ENCODE measurements at places on chromosomes 3 and 15.

DNA sequence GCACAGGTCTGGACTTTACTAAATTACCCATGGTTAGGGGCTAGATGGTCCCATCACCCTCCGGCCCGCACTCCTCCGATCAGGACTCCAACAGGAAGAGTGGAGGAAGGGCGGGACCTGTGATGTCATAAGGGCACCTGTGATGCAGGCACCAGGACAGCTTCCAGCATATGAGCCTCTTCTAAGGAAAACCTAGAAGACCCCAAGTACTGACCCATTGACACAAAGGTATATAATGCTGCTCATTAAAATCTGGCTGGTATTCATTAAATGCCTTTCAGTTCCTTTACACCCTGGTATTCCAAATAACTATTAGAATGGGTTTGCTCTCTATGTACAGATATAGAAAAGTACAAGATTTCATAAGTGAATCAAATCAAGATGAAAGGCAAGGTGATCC is at the start of gene IQCF5:
Gene IQCF5 (minus strand): TSS at position 101 of the 400 bp plus-strand sequence. CDS start 70 bp downstream, at position 31.
- DNase-seq: no peak

DNA sequence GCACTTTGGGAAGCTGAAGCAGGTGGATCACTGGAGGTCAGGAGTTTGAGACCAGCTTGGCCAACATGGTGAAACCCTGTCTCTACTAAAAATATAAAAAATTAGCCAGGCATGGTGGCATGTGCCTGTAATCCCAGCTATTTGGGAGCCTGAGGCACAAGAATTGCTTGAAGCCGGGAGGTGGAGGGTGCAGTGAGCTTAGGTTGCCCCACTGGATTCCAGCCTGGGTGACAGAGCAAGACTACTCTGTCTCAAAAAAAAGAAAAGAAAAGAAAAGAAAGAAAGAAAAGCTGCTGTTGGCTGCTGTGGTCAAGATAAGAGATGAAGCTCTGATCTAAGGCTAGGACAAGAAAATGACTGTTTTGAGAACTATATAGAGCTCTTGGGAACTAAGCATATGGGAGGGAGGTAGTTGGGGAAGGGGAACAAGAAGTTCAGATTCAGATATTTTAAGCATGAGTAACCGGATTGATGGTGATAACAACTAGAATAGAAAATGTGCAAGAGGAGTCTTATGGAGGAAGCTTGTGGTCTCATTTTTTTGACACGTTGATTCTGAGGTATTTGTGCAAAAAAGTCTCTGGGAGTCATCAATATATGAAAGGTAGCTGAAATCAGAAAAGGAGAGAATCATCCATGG is 25.7 kb downstream of the DNAH12 start:
- no peak for DNase-seq

DNA sequence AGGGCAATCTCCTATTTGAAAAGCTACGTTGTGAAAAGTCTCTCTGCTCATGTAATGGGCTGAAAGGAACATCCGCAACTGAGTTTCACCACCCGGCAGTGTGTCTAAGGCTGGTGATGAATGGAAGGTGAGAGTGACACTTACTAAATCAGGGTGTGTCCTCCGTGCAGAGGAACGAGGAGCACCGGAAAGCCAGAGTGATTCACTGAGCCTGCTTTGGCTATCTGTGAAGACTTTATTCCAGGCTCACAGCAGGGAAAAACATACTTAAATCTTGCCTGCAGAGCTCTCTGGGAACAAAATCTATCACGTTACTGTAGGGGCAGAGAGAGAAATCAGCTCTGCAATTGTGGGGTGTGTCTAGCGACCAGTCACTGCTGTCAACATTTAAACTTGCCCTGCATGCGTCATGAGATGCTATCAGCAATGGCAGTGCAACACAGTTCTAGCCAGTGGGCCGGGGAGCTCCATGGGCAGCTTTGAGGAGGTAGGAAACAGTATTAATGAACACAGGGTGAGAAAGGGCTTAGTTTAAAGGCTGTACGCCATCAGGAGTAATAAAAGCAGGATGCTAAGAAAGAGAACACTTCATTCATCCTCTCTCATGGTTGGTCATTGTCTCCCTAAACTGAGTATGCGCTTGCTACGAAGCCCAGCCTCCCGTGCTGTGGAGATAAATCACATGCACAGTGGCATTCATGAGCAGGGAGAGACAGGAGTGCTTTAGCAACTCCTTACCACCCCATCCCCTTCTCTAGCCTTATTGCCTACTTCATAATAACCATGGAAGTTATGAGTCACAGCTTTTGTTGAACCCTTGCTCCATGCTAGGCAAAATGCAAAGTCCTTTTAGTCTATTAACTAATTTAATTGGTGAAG is 542.7 kb upstream of the ADAMTS9 start:
- no peak for DNase-seq

DNA sequence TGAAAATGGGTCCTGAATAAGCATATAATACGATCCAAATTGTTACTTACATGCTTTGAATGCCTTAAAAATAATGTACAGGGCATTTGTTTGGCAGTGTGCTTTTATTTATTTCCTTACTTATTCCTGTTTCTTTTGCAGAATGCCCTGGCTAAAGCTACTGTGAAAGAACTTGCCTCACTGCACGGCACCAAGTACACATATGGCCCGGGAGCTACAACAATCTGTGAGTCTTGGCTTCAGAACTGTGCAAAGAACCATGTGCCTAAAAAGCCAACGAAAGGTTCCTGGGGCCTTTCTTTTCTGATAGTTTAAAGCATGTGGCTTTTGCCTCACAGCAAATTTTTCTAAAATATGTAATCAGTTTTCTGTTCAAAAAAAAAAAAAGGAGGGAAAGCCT is 7.8 kb upstream of the CPA3 start:
- DNase-seq: no peak

Measured in AG04450 (cell line).